KBM-7 (cell line): ENCODE measurements at places on chromosomes 1 and 21.

DNA sequence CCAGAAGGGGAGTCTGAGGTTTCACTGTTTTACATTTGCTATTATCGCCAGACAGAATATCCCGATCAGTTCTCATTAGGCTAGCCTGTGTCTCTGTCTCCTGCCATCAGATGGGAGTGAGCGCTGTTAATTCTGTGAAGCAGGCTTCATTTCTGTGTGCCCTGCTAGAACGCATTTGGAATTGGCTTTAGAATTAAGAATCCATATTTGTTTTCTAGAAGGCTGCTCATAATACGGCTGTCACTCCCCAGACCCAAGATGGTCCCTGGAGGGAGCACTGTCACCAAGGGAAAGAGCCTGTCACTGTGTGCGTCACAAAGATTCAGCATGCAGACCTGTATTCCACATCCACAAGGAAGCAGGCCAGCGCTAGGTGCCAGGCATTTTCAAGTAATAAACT is 49.2 kb downstream of the CASQ2 start:
- DNase-seq: no peak

- no peak for DNase-seq
Measured at GRCh38 chr21:14080040-14080763, 130.6 kb downstream of the LIPI start.

DNA sequence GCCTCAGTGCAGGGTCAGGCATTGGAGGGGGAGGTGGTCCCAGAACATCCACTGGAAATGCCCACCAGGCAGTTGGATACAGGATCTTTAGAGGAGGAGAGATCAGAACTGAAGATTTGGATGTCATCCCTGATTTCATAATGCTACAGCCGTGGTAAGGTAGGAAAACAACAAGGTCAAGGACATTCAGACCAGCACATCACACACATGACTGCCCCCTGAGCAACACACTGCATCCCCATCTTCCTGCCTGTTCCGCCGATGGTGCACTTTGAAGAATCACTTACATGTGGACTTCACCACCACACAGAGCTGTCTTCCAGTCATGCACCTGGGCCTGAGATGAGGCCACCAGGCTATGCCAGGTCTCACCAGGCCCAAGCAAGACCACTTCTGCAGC is 16.7 kb downstream of the KIAA1614 start:
- DNase-seq: no peak

- no peak for DNase-seq
Measured at GRCh38 chr1:170291516-170291915, 145.8 kb downstream of the NTMT2 start.

DNA sequence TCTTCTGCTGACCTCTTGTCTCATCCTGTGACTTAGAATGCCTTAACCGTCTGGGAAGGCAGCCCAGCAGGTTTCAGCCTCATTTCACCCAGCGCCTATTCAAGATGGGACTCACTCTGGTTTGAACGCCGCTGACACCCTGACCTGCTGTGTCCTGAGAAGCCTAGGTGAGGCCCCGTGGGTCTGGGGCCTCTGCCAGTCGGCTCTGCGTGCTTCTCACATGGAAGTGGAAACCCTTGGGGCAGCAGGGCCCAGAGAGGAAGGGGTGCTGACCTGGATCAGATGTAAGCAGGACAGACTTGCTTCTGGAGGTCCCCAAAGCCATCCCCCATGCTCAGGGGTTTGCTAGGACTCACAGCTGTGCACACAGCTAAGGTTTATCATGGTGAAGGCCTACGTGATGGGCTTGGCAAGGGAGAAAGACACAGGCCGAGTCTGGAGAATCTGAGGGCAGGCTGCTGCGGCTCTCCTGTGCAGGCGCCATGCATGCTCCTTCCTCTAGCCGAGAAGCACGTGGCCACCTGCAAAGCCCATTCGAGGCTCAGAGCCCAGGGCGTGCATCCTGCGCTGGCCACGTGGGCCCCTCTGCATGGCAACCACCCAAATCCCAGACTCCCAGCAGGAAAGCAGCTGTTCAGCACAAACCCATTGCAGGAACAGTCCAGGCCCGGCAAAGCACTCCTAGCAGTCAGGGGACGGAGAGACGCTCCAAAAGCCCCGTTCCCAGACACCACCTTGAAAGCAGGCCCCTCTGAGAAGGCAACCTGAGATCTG is 3.8 kb downstream of the TRPM2 start:
- DNase-seq: no peak

- no peak for DNase-seq
Measured at GRCh38 chr21:45252448-45252925, 35.2 kb downstream of the POFUT2 start.

- no peak for DNase-seq
Measured at GRCh38 chr21:31143036-31143435, 104.8 kb upstream of the KRTAP19-8 start.

DNA sequence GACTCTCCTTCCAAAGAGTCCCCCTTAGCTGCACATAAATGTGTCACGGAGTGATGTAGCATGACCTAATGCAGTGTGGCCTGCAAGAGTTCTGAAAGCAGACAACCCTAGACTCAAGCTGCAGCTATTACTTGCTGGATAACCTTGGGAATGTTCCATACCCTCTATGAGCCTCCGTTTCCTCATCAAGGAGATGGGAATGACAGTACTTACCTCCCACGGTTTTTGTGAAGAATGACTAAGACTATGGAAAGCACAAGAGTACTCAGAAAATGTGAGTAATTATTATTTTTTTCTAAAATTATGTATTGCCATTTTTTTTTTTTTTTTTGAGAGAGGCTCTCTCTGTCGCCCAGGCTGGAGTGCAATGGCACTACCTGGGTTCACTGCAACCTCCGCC is 3.0 kb downstream of the TTC39A start:
- no peak for DNase-seq

DNA sequence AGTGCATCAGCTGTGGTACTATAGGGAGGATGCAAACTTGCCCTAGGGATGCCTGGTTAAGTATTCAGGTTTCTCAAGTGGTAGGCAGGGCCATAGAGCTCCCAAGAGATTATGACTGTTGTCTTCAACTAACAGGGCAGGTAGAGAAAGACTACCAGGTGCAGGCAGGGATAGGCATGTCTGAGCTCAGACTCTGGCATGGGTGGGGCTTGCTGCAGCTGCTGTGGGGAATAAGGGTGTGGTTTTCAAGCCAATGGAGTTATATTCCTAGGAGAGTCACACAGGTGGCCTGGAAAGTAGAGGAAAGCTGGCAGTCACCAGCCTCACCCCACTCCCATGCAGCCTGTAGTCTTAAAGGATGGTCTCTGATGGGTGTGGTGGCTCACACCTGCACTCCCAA is 673.4 kb upstream of the ADGRL4 start:
- no peak for DNase-seq

GRCh38 chr1:201715801-201716741 is 112.9 kb upstream of the IPO9 start:
- peak; percentile 87 for DNase-seq

DNA sequence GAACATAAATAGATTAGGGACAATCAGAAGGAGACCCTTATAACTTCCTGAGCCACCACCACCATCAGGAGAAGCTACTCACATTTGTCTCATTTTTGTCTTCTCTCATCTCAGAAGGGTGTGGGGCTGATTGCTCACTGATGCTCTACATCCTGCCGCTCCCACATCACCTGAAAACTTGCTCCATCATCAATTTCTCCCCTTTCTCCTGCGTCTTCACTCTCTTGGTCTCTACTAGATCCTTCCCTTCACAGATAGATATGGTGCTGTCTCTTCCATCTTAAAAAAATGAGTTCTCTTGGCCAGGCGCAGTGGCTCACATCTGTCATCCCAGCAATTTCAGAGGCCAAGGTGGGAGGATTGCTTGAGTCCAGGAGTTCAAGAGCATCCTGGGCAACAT is 38.4 kb downstream of the C1orf216 start:
- no peak for DNase-seq

GRCh38 chr1:241749041-241749944 is 97.2 kb downstream of the WDR64 start:
- DNase-seq: no peak

GRCh38 chr1:156247460-156248322 is at the start of gene PAQR6:
Gene PAQR6, minus strand, starts transcription at chr1:156248056. Its CDS starts 1,325 bp downstream, at chr1:156246731.
- DNase-seq: no peak

- DNase-seq: no peak
Measured at GRCh38 chr1:228405200-228405978, 1.2 kb downstream of the TRIM11 start.

- DNase-seq: no peak
Measured at GRCh38 chr21:35448876-35449599, 399.9 kb upstream of the RUNX1 start.

DNA sequence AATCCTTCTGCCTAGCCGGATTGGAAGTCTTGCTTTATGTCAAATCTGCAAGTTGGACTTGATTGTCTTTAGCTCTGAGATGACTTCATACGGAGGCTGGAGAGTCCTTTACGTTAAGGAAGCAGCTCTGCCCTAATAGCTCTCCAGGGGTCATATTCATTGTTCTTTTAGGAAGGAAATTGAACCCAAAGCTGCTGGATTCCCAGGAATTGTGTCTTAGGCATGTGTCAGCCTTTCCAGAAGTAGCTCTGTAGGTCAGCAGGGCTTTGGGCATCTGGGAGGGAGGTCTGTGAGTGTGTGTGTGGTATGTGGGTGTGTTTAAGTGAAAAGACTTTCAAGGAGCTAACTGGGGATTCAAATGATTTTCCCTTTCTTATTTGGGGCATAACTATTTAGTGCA is 82.4 kb downstream of the ABCA4 start:
- DNase-seq: no peak

DNA sequence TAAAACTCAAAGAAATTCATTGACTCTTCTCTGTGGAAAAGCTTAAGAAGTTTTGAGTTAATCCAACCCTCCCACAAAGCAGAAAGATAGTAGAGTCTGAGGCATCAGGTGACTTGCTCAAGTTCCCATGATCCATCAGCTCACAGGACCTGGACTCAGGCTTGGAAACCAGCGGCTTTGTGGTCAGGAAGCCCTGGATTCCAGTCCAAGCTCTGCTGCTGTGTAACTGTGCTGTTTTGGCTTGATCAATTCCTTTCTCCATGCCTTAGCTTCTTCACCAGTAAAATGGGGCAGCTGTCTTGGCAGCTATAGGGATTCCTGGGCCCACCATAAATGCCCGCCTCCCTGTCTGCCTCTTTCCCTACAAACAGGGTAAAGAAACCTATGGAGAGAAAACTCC is 180.2 kb downstream of the HIVEP3 start:
- DNase-seq: no peak

GRCh38 chr1:35210321-35211119 is 17.6 kb upstream of the SFPQ start:
- DNase-seq: no peak

GRCh38 chr21:33480481-33481103 is 818 bp upstream of the TMEM50B start:
- DNase-seq: no peak

DNA sequence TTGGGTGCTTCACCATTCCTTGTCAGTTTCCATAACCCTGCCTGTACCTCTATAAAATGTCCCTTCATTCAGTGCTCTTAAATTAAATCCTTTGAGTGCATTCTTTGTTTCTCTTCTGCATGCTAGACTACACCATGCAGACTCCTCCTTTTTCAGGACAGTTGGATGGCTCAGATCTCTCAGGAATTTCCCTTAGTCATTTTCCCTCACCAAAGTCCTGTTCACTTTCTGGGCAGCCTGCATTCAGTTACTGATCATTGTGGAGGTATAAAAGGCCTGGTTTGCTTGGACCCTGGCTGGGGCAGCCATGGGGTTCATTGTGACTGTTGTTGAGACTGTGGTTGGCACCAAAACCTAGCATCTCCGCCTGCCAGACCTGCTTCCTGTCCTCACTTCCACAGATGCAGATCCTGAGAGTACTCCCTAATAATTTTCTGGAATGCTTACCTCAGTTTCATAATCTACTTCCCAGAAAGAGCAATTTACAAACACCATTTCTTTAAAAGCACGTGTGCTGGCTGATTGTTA is 88.4 kb downstream of the PDE4B start:
- DNase-seq: no peak

DNA sequence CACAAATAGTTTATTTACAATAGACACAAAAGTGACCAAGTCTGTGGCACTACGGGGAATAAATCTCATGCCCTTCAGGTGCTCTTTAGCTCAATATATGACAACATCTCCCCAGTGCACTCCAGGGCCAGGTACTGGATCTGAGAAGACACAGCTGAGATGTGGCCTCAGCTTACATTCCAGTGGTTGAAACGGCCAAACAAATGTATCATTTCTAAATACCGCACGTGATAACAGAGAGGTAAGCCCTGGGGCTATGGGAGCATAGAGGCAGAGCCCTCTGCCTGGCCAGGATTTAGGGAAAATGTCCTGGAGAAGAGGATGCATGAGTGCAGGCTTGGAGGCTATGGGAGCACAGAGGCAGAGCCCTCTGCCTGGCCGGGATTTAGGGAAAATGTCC is 630.5 kb downstream of the SMYD3 start:
- DNase-seq: no peak

DNA sequence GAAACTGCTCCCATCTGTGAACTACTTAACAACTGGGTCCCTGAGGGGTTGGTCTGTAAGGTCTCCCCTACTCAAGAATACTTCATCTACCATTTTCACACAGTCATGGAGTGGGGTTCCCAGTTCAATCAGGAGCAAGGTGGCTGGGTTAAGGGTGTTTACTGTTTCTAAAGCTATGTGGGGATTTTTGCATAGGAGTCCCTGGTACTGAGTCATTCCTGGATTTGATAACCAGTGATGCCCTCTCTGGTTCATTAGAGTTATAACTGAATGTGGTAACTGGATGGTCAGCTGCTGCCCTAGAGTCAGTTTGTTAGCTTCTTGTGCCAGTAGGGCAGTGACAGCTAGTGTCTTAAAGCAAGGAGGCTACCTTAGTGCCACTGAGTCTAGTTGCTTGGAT is 29.4 kb upstream of the KCNJ15 start:
- DNase-seq: no peak

- DNase-seq: no peak
Measured at GRCh38 chr1:30360281-30360680, 363.1 kb downstream of the MATN1 start.

DNA sequence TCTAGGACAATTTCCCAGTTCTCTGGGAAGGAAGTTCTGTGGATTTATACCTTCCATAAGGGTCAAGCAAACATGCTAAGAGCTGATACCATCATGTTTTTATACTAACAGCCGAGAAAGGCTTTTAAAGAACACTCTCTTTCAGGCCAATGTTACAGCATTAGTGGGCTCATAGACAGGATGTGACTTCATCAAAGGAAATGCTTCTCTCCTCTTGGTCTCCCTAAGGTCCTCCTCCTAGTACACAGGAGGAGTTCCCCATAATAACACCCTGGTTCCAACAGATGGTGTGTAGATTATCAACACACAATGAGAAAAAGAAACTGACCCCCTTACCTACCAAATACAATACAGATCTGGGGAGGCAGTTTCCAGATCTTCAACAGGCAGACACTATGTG is 26.7 kb upstream of the GLIS1 start:
- DNase-seq: peak; percentile 28

- no peak for DNase-seq
Measured at GRCh38 chr1:94401206-94401605, 17.0 kb upstream of the ABCD3 start.

GRCh38 chr1:11483581-11484320 is 4.8 kb downstream of the DISP3 start:
- DNase-seq: no peak
